ENCODE measurements at places on chromosomes 2 and 18.

- no peak overlapping the region for H3K4me3 ChIP-seq
- H3K27me3 ChIP-seq = no peaks in the 10 kb centered on the region
Observed at GRCh38 chr2:24399434-24400206, 39.3 kb upstream of the ITSN2 start.

GRCh38 chr2:20561637-20562454 is 89.1 kb downstream of the HS1BP3 start:
- no peak overlapping the region for H3K4me3 ChIP-seq
- H3K27ac ChIP-seq = no peak overlapping the region
- DNase-seq = no peak
- no peaks in the 10 kb centered on the region for H3K27me3 ChIP-seq
- no peaks in the 10 kb centered on the region for H3K36me3 ChIP-seq
- no peaks in the 10 kb centered on the region for H3K4me1 ChIP-seq

- no peaks in the 10 kb centered on the region for H3K27me3 ChIP-seq
- H3K27ac ChIP-seq = no peak overlapping the region
- no peak overlapping the region for H3K4me3 ChIP-seq
- H3K36me3 ChIP-seq = no peaks in the 10 kb centered on the region
- DNase-seq = no peak
- no peaks in the 10 kb centered on the region for H3K4me1 ChIP-seq
Observed at GRCh38 chr2:14866736-14867352, 234.3 kb downstream of the LRATD1 start.

- DNase-seq = no peak
- no peak overlapping the region for H3K4me3 ChIP-seq
- H3K27me3 ChIP-seq = no peaks in the 10 kb centered on the region
- peaks cover 41% of the 10 kb centered on the region for H3K4me1 ChIP-seq
- no peaks in the 10 kb centered on the region for H3K36me3 ChIP-seq
Observed at GRCh38 chr2:42183775-42184174, 14.6 kb downstream of the EML4 start.

DNA sequence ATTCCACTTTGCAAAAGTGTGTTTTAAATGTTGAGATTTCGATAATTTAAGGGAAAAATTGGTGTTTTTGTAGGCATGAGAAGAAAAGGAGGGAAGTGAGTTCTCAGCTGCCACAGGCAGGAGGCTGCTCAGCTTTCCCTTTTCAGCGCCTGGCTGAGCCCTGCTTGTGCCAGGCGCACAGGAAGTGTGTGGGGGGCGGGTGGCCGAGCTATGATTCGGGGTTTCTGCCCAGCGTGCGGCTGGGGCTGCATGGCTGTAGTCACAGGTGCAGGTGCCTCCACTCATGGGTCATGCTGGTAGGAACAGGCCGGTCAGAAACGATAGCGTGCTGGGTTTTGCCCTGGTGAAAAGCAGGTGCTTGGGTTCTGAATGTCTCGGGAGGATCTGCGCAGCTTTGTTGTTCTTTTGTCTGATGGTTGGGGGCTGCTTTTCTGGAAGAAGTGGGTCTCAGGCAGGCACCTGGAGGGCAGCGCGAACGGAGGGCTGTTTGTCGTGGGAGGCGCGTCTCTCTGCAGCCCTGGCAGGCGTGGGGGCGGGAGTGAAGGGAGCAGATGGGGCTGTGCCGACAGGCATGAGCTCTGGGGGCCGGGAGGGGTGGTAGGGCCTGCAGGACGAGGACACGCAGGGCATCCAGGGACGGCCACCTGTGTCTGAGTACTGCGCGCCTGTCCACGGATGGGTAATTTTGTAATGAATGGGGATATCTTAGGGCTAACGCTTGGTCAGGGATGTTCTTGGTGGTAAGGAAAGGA is 2.1 kb downstream of the KCNG2 start:
- peaks cover 5% of the 10 kb centered on the region for H3K27me3 ChIP-seq
- no peak for DNase-seq
- no peak overlapping the region for H3K4me3 ChIP-seq
- 0 out of 2 replicates have a peak, but pooled peaks cover 3% of the 10 kb centered on the region for H3K4me1 ChIP-seq
- H3K36me3 ChIP-seq = no peaks in the 10 kb centered on the region
- no peak overlapping the region for H3K27ac ChIP-seq

DNA sequence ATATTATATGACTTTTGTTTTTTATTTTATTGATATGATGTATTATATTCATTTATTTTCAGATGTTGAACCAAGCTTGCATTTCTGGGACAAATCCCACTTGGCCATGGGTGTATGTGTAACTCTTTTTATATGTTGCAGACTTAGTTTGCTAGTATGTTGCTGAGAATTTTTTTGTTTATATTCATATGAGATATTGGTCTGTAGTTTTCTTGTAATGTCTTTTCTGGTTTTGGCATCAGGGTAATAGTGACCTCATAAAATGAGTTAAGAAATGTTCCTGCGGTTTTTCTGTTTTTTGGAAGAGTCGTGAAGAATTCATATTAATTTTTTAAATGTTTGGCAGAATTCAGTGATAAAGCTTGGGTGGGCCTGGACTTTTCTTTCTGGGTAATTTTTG is 88.7 kb downstream of the ASB1 start:
- no peaks in the 10 kb centered on the region for H3K27me3 ChIP-seq
- H3K4me1 ChIP-seq = no peaks in the 10 kb centered on the region
- no peak for DNase-seq
- no peaks in the 10 kb centered on the region for H3K36me3 ChIP-seq

- H3K27me3 ChIP-seq = peaks cover 45% of the 10 kb centered on the region
- peaks cover 4% of the 10 kb centered on the region for H3K4me1 ChIP-seq
- H3K27ac ChIP-seq = no peak overlapping the region
- no peaks in the 10 kb centered on the region for H3K36me3 ChIP-seq
- no peak for DNase-seq
Observed at GRCh38 chr18:22176420-22177326, 7.3 kb downstream of the GATA6 start.

DNA sequence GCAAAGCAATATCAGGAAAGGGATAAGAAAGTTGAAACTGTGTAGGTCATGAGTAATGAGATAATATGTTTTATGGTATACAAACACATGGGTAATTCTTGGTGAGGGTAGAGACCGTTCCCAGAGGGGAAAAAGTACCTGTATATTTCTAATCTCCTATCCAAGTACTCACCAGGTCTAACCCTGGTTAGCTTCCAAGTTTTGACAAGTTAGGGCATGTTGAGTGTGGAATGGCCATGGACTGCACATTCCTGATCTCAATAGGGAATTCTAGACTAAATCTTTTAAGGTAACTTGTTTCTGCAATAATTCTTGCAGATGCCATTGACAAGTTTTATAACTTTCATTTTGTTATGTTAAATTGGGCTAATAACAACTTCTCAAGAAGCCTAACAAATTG is 216.6 kb downstream of the SPAG16 start:
- no peak overlapping the region for H3K4me3 ChIP-seq
- DNase-seq = no peak
- no peak overlapping the region for H3K27ac ChIP-seq

Data from Panc1 (cell line).